ENCODE measurements at places on chromosomes 7 and 10.

DNA sequence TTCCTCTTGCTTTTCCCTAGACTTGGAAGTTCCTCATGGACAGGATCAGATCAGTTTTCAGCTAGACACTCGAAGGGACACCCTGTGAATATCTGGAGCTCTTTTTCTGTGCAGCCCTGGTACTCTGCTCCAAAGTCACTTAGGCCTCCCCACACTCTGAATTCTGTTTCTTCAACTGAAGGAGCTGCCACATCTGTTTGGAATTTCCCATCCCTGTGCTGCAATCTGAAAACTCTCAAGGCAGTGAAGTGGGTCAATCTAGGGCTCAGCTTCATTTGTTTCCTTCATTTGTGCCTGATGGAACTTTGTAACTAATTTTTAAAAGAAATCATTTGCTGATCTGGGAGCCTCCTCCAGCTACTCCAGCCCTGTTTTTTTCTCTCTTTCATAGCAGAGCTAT lies 9.6 kb downstream of the EPC1 start:
- DNase-seq, result no peak

DNA sequence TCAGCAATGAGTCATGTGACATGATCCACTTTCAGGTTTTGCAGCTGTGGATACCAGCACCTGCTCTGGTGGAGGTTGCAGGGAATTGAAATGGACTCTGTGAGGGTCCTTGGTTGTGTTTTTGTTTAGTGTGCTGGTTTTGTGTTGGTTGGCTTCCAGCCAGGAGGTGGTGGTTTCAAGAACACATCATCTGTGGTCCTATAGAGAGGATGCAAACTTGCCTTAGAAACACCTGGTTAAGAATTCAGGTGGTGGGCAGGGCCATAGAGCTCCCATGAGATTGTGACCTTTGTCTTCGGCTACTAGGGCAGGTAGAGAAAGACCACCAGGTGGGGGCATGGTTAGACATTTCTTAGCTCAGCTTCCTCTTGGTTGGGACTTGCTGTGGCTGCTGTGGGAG lies 59.2 kb upstream of the CYP2C9 start:
- DNase-seq, result no peak

- no peak for DNase-seq
These were observed 91.5 kb downstream of the SEMA3D start for GRCh38 chr7:85095366-85095765.

- DNase-seq, result no peak
These were observed 950 bp downstream of the EVX1 start for GRCh38 chr7:27243340-27244163.

GRCh38 chr10:47021850-47022249 lies 110.6 kb downstream of the PTPN20 start:
- DNase-seq, result no peak

GRCh38 chr10:130764651-130765050 lies 546.9 kb downstream of the TCERG1L start:
- DNase-seq, result no peak

GRCh38 chr10:77244746-77245145 lies 392.9 kb downstream of the KCNMA1 start:
- DNase-seq, result no peak

- no peak for DNase-seq
These were observed 93.4 kb upstream of the OIT3 start for GRCh38 chr10:72800000-72800740.

DNA sequence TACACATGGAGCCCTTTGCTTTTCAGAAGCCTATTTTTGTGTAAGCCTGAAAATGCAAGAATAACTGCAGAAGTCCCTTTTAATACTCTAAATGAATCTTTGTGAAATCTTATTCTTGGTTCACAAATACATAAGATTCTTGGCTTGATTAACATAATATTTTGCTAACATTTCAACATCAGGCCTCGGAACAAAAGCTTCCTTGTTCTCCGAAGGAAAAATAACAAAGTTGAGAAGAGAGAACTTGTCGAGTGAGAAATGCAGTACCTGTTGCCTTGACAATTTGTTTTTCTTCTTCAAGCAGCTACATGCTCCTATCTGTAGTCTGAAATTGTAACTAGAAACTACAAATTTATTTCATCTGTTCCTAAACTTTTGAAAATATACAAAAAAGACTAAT lies 8.5 kb downstream of the NT5C2 start:
- no peak for DNase-seq

DNA sequence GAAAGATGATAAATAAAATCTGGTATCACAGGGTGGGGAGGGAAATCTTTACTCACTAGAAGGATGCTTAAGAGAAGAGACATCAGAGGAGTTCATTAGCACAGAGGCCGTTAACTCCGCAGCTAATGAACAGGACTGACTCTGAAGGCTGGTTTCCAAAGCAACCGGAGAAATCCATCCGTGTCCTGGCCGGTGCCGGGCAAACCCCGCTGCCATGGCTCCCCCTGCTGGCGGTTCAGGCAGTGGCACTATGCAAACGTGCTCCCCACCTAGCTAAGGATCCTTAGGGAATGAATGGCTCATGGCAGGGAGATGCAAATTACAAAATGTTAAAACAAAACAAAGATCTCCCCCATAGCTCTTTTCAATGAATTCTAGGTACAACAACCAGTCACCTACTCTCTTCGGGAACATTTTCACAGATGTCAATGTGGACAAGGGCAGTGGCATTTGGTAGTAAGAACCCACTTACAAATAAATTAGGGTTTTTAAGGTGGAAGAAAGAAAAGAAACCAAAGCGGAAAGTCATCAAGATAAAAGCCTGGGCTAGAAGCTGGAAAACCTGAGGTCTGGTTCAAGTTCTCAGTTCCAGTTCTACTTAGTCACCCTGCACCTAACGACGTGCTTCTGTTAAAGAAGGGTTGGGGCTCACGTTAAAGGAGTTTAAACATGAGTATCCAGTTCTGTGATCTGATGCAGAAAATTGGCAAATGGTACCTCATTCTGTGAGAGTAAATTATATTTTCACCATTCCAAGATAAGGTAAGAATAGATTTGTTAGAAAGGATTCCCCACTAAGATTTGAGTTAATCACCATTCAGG lies 138.2 kb downstream of the SVIL start:
- DNase-seq, result peak; percentile 50

GRCh38 chr10:116792817-116793216 lies 50.5 kb upstream of the HSPA12A start:
- no peak for DNase-seq

- no peak for DNase-seq
These were observed 57.3 kb upstream of the DPYSL4 start for GRCh38 chr10:132129431-132129830.

- no peak for DNase-seq
These were observed 59.0 kb downstream of the DOCK1 start for GRCh38 chr10:126964190-126964589.
